Renal cortex interstitium (tissue), 15 donors: ENCODE measurements at places on chromosomes 3 and 15. TPM values are rescaled to one million over a fixed set of nuclear protein-coding genes. Genes with fewer than 3 reads are reported as not detected.

CAPN7 gene
- 54.1 TPM for polyA plus RNA-seq

GRCh38 chr15:89790661-89791060 is 14.5 kb downstream of the MESP2 start:
- DNase-seq: no peak

CCDC54 gene
- 0.17 TPM for polyA plus RNA-seq

GRCh38 chr3:16515885-16516420 is 2.5 kb upstream of the RFTN1 start:
- no peak for DNase-seq

DNA sequence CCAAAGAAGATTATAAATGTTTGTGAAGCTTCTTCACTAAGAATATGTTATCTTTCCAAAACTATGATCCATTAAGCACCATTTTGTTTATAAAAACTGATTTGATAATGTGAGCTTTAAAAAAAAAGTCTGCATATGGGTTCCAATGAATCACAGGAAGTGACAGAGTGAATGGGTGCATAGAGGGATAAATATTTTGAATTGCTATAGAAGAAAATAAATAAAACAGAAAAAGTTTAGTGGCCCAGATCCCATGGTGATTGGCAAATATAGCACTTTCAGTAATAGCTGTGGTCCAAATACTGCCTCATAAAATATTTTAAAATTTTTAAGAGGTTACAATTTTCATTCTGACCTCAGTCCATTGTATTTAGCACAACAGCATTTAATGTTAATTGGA is 19.2 kb downstream of the CPA3 start:
- no peak for DNase-seq

SNX22 gene
- 2.1 TPM for polyA plus RNA-seq

EPHB3 gene
- 29.5 TPM for polyA plus RNA-seq

- no peak for DNase-seq
Observed at GRCh38 chr3:37808656-37809055, 53.0 kb upstream of the CTDSPL start.

CLDN1 gene
- 65.2 TPM for polyA plus RNA-seq

LDHAL6B gene
- 0.45 TPM for polyA plus RNA-seq

GRCh38 chr3:14373753-14374376 is 28.5 kb upstream of the SLC6A6 start:
- no peak for DNase-seq

GOLGA8J gene
- 1.7 TPM for polyA plus RNA-seq

GCSAM gene
- polyA plus RNA-seq: 3.1 TPM
